Foreskin melanocyte (primary cell): ENCODE measurements at places on chromosomes 4 and X.

DNA sequence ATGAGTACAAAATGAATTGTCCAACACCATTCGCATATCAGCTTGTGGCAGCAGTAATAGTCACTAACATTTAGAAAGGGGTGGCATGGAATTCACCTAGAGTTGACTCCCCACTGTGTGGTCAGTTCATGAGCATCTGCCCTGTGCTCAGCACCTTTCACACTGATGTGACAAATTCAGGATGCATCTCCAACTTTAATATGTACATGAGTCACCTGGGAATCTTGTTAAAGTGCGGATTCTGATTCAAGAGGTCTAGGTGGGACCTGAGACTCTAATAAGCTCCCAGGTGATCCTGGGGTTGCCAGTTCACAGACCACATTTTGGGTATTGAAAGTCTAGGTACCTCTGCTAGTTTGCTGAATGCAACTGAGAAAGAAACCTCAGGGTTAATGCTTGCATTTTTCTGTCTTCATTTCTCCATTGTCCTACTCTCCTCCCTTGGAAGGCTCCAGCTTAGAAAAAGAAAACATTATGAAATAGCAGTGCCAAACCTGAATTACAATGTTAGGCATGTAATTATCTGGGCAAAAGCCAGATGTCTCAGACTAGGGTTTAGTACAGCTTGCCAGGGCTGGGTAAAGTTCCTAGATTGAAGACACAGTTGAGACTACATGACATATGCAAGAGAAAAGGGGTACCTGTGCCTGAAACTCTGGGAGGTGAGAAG lies 32.7 kb downstream of the TMSB4X start:
- no peak for DNase-seq

GRCh38 chrX:48648336-48648751 lies 35.3 kb upstream of the WAS start:
- DNase-seq, result peak; percentile 13

GRCh38 chr4:31259119-31259518 lies 539.0 kb downstream of the PCDH7 start:
- DNase-seq, result no peak

DNA sequence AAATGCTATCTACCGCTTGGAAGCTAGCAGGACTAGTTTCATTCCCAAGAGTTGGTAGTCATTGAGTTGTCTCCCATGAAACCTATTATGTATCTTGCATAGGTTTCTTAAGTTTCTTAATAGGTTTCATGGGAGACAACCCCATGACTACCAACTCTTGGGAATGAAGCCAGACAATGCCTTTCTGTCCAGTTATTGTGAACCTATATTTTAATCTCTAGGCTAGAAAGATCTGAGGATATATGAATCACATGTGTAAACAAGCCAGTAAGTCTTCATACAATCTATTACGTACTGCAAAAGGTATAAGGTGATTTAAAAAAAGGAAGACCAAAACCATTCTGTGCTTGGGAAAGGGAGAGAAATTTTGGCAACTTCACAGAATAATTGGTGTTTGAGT lies 162.6 kb downstream of the INPP4B start:
- DNase-seq, result no peak

- no peak for DNase-seq
Observed at GRCh38 chr4:56211202-56211601, 176.1 kb downstream of the AASDH start.

DNA sequence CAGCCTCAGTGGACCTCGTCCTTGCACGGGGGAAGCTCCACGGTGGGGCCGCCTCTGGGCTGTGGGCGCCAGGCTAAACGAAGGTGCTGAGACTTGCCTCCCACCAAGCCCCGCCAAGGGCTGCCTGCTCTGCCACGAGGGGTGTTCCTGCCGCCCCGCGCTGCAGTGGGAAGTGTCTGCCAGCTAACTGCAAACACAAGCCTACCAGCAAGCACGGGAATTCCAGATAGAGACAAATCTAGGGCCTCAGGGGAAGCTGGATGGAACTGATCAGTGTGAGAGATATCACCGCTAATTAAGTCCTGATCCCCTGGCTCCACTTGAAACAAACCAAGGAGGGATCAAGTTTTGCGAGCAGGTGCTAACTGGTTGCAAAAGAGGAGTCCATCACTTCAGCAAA lies 181.6 kb upstream of the LEF1 start:
- no peak for DNase-seq

DNA sequence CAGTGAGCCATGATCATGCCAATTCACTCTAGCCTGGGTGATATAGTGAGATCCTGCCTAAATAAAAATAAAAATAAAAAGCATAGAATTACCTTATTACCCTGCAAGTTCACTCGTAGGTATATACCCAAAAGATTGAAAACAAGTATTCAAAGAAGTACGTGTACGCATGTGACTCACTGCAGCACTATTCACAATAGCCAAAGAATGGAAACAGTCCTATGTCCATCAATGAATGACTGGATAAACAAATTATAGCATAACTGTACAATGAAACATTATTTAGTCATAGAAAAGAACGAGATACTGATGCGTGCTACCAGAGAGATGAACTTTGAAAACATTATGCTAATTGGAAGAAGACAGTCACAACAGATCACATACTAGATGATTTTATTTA lies 204.6 kb upstream of the DIAPH2 start:
- DNase-seq, result no peak

- no peak for DNase-seq
Observed at GRCh38 chr4:127416115-127416514, 216.6 kb upstream of the INTU start.

- DNase-seq, result no peak
Observed at GRCh38 chrX:13305108-13305507, 14.7 kb downstream of the ATXN3L start.

DNA sequence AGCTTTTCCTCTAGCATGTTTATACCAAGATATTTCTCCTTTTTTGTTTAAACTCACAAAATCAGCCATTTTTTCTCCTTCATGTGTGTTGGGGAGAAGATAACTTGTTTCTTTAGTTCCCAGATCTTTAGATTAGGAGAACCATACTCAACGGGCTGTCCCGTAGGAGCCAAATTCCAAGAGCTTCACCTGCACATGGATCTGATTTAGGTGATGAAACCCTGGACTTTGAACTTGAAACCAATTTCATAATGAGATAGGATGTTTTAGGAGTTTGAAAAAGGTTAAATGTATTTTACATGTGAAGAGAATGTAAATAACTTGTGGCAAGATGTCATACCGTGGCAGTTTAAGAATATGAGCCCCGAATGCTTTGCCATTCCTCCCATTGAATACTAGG lies 280.0 kb upstream of the PCDH18 start:
- DNase-seq, result no peak

GRCh38 chr4:53040459-53040815 lies 178.3 kb downstream of the RASL11B start:
- no peak for DNase-seq

- no peak for DNase-seq
Observed at GRCh38 chr4:125505621-125506020, 190.9 kb downstream of the FAT4 start.

DNA sequence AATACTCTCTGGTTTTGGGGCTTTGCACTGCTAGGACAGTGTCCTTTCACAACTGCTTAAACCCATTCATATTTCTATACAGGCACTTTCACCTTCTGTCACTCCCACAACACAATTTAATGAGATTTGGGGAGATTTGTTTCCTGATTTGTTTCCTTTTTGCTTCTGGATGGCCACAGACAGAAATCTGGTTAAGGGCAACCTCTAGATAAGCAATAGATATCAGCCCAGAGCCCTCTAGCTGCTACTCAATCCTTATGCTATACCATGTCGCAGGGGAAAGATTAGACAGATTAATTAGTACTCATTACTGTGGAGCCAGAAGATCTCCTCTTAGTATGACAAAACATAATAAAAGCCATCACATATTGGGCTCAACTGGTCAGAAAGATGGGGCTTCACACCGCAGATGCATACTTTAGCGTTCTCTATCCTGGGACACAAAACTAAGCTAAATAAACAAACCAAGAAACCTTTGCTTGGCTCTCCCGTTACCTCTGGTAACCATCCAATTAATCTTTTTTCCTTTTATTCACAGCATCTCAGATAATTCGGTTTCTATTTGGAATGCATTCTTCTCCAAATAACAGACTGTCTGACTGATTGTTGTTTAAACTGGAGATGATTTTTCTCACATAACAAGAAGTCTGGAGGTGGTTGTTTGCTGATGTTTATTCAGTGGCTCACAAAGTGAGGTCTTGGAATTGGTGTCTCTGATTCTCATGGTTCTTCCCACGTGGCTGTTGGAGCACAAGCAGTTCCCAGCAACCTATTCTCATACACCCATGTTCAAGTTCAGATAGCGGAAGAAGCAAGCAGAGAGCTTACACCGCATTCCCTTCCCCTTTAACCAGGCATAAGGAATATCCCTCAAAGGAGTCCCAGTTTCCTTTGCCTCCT lies 41.0 kb upstream of the ZNF330 start:
- DNase-seq, result no peak

DNA sequence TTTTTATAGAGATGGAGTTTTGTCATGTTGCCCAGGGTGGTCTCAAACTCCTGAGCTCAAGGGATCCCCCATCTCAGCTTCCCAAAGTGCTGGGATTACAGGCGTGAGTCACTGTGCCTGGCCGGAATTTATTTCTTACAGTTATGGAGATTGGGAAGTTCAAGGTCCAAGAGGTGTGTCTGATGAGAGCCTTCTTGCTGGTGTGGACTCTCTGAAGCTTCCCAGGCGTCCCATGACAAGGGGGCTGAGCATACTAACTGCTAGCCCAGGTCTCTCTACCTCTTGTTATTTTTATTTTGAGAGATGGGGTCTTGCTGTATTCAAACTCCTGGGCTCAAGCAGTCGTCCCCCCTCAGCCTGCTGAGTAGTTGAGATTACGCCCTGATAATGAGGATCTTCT lies 2.9 kb upstream of the NSD2 start:
- no peak for DNase-seq

GRCh38 chrX:69287095-69287494 lies 121.8 kb upstream of the PJA1 start:
- no peak for DNase-seq

- DNase-seq, result no peak
Observed at GRCh38 chr4:186015212-186015817, 53.6 kb upstream of the TLR3 start.

GRCh38 chr4:124206779-124207605 lies 505.5 kb downstream of the ANKRD50 start:
- peak; percentile 95 for DNase-seq

DNA sequence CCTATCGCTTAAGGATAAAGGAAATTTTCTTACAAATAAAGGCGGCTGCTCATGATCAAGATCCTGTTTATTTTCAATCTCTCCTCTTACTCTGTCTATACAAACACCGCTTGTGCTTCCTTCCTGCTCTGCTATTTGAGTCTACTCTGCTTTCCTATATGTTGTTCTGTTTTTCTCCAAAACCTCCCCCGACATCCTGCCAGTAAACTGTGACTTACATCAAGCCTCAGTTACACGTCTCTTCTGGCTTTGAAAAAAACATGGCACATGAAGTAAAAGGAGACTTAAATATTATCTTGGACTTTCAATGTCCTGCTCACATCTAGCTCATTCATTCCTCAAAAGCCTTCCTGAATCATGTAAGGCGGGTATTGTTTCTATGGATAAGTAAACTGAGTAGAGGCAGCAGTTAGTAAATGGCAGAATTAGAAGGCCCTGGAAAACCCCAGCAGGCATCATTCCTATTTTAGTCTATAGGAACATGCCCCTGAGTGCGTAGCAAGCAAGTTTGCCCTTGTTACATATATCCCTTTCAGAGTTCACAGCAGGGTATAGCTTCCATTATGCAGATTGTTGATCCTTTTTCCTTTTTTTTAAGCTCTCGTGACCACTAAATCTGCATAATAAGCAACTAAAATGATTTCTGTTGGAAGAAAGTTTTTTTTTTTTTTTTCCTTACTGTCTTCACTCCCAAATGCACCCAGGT lies 280.1 kb downstream of the RAPGEF2 start:
- no peak for DNase-seq

- no peak for DNase-seq
Observed at GRCh38 chrX:18026166-18026565, 165.1 kb upstream of the RAI2 start.

DNA sequence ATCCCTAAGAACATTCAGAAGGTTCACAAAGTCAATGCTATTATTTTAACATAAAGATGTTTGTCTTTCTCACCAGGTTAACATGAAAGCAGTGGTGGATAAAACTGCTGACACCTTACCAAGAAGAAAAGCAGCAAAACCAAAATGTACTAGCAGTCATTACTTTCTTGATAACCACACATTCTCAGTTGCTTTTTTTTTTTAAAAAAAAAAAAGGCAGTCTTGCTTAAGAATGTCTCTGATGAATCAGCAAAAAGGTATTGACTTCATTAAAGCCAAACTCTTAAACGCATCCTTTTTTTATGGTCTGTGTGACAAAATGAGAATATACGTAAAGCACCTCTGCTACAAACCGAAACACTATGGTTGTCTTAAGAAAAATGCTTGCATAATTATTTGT lies 31.9 kb downstream of the CDKL2 start:
- no peak for DNase-seq

GRCh38 chr4:55216863-55217635 lies 91.7 kb upstream of the KDR start:
- DNase-seq, result no peak

GRCh38 chr4:8639777-8640720 lies 47.5 kb downstream of the CPZ start:
- no peak for DNase-seq

DNA sequence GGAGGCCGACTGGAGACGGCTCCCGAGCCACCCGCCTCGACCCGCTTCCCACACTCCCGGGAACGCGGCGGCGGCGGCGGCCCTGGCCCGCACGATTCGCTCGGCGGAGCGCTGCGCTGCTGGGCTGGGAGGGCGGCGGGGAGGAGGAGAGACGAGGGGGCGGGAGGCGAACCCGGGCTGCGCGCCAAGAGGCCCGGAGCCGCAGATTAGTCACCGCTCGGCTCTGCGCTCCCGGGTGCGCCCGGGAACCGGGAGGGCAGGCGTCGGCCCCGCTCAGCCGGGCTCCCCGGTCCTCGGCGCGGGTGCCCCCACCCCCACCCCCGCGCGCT lies 11.2 kb upstream of the BCOR start:
- DNase-seq, result no peak

DNA sequence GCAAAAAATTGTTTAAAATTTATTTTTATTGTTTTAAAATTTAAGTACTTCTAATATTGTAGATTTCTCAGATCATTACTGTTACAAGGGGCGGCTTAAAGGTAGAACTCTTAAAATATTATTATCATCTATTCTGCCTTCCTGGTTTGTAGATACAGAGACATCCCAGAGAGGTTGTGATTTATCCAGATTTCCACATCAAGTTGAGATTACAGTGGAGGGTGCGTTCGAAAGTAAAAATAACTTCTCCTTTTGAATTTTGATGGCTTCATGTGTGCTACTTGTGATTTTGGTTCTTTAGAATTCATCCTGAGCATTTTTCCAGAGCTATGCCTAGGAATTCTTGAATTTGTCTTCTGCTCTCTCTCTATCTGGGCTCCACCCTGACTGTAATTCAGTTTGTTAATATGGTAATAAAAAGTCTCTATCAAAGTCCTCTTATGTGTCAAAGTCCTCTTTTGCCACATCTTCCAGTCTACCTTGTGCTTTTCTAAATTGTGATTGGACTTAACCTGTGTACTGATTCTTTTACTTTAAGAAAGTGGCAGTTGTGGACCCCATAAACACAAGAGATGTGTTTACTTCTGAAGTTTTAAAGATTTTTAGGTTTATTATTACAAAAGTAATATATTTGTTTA lies 37.2 kb downstream of the CLCN3 start:
- DNase-seq, result no peak

- no peak for DNase-seq
Observed at GRCh38 chrX:19862634-19863211, 24.7 kb downstream of the SH3KBP1 start.
